ENCODE measurements at places on chromosomes 2 and 18.

DNA sequence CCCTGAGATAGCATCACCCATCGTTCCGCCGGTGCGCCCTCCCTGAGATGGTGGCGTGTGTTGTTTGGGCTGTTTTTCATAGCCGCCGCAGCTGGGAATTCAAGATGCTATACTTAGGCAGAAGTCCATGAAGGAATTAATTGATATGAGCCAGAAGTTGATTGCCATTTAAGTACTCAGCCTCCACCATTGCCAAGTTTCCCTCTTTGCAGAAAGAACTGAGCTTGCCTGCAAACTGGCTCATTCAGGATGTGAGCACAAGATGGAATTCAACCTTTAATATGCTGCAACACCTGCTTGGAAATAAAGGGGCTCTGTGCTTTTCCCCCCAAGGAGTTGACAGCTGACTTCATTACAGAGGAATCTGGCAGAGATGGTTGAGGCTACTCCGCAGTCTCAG, 295.5 kb downstream of the ZNF521 start:
- DNase-seq = no peak

- DNase-seq = no peak
Observed at GRCh38 chr18:13455960-13456481, 237.5 kb downstream of the LDLRAD4 start.

DNA sequence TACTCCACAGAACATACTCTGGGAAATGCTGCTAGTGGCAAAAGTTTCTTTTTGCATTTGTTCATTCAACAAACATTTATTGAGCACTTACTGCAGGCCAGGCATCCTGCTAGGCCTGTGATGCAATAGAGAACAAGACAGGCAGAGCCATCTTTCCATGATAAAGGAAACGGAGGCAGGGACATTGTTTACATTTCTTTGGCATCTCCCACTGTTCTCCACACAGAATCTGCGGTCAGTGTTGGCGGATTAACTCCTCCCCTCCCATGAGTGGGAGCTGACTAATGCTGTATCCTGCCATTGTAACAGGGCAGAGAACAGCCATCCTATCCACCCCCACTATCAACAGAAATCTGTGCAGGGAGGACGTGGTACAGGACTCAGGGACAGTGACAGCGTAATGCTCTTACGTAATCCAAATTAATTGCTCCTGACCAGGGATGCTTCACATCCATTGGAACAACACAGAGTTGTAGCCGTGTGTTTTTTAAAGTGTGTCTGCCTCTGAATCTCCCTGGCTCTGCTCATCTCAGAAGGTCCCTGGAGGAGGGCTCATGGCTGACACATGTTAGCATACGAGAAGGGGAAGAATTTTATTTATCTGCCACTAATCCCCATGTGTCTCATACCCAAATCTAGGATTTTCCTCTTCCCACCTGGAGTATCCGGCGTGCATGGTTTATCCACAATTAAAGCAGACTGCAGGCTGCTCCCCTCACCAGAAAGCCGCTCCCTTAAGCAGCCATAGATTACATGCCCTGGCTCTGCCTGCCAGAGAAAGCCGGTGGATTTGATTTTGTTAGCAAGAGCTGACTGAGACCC, 32.3 kb downstream of the STEAP3 start:
- DNase-seq = peak; percentile 99

DNA sequence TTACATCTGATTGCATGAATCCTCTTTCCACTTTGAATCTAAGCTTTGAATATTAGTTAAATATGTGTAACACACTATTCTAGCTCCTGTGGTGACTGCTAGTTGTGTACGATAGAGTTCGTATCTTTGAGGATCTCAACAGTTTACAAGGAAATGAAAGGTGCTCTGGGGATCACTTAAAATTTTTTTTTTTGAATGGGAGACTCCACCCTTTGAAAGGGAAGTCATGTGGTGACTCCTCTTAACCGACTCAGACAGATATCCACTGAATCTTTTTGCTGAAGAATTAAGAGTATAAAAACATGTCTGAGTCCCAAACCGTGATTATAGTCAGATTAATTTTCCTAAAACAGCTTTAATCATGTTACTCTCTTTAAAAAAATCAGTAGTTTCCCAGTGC, 4.0 kb downstream of the CLIP4 start:
- DNase-seq = no peak

DNA sequence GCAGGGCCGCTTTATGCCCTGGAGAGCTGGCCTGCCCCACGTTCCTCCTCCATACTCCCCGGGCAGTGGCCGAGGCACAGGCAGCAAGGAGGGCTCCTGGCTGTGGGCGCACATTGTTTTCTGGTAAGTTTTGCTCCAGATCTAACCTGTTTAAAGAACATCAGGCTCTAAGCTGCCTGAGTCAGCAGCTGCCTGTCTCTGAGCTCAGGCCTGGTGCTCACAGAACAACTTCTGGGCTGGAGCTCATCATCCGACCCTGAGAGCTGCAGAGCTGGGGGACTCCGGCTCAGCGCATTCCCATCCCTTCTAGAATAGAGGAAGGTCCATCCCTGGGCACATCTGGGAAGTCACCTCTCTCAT, 54.5 kb upstream of the PXDN start:
- DNase-seq = no peak

DNA sequence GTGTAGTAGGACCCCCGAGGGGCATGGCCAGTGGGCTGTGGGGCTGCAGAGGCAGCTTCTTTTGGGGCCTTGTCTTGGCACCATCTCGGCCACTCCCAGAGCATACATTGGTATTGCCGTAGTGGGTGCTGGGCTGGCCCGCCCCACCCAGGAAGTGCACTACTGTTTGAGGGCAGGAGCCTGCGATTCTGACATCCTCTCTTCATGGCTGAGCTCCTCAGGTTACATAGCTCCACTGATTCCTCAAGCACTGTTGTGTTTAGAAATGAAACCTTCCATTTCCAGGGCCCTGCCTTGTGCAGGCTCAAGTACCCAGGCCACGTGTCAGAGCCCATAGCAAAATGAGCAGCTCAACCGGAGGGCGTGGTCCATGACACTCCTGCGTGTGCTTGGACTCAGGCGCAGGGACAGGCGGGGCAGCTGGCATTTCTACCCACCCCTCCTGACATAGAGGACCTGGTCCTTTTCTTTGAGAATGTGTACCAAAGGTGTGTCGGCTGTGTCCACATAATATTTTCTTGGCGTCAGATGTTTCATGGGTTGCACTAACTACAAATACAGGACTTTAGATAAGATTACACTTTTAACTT, 67.9 kb downstream of the DGKD start:
- no peak for DNase-seq

DNA sequence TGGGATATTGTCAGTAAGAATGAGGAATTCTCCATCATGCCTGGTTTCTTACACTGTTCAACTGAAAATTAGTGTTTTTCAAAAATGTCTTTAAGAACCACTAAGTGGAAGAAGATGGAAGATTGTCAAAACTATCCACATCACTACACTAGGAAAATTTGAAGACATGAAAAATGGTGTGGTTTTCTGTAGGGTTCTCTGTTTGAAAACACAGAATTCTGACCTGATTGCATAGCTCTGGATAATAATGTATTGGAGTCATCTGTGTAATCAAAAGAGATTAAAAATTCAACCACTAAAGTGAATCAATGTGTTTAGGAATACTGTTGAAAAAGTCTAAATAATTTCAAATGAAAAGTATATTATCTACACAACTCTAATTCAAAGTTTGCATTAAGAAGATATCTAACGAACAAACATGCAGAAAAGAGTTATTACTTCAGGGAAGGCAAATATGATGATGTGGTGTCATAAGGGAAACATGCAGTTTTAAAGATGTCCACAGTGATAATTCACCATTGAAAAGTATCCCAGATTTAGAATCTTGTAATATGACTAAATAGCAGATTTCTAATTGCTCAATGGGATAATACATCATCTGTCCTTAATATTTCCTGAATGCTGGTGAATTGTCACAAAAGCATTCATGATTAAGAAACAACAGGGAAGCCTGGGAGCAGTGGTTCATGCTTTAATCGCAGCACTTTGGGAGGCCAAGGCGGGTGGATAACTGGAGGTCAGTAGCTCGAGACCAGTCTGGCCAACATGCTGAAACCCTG, 116.9 kb downstream of the ERBB4 start:
- DNase-seq = peak; percentile 87

GRCh38 chr2:24164416-24164973, 10.4 kb upstream of the FAM228A start:
- DNase-seq = peak; percentile 20

DNA sequence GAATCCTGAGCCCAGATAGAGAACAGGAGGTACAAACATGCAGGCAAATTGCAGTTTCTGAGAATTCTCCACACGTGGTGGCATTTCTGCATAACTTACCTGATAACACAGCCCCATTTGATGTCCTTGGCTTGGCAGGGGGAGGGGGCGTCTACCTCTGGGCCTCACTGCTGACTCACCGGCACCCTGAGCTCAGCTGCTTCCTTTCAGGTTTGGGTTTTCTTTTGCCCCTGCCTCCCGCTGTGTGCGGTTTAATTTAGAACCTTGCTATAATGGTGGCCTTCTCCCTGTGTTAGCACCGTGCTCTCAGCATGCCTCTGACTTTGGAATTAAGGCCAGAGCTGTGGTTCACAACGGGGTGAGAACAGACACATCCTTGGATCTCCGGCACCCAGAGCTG, 4.4 kb downstream of the CTIF start:
- peak; percentile 43 for DNase-seq

DNA sequence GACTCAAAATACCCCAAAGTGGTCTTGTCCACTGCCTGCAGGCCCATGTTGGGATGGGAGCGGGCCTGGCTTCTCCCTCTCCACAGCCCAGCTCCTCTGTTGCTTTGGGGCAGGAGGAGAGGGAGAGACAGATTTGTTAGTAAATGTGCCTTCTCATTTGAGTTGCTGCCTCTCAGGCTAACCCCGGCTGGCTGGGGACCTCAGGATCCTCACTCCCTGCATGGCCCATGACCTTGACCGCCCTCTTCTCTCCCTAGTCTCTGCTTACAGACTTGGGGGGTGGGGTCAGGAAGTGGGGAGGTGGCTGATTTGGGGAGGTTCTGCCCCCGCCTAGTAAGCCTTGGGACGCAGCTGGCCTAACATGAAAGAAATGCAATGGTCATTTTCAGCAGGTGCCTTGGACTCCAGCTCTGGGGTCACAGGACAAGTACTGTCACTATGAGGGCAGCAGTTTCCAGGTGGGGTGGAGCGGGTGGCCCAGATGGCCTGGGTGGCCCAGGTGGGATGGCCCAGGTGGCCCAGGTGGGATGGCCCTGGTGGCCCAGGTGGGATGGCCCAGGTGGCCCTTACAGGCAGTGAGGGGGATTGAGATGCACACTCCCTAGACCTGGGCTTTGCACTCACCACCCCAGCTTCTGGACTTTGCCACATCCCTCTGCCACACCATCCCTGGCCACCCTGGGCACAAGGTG, 24.1 kb downstream of the HJURP start:
- no peak for DNase-seq

GRCh38 chr2:33021542-33022227, 74.9 kb downstream of the LTBP1 start:
- DNase-seq = peak; percentile 82

- DNase-seq = no peak
Observed at GRCh38 chr2:27736031-27736889, 35.3 kb upstream of the MRPL33 start.

DNA sequence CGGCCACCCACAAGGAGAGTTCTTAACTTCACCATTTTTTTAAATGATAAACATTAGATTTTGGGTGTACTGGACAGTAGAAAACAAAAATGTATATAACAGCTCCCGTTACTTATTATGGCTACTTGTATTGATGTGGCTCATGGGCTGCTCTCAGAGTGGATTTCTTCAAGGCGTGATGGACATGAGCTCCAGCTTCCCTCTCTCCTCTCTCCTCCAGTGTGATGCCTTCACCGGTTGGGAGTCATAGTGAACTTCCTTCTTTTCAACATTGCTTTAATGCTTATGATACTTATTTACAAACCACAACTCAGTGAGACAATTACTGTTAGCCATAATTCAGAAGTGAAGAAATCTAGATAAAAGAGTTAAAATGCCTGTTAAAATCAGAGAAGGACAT, 515.2 kb downstream of the RNF144A start:
- peak; percentile 34 for DNase-seq

DNA sequence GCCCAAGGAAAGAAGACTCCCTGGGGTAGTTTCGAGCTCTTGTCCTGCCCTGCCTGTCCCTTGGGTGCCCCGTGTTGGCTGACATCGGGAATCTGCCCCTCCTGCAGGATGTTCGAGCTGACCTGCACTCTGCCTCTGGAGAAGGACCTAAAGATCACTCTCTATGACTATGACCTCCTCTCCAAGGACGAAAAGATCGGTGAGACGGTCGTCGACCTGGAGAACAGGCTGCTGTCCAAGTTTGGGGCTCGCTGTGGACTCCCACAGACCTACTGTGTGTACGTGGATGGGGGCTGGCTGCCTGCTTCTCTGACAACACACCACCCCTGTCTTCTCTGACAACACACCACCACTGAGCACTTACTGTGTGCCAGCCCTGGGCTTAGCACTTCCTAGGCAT, 210.8 kb downstream of the DYSF start:
- no peak for DNase-seq

DNA sequence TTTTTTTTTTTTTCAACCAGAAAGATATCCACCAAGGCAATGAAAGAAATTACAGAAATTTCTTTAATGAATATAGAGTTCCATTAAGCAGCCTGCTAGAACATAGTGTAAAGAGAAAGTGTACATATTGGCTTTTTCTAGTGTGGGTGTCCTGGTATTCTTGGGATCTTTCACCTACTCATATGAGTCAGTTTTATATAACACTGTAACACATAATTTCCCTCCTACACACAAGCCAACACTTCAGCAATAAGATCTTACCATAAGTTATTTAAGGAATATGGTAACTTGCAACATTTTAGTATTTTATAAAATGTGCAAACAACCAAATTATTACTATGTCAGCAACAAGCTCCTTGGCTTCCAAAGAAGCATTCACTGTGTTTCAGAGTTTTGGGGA, 59.9 kb downstream of the ZRANB3 start:
- DNase-seq = no peak

- no peak for DNase-seq
Observed at GRCh38 chr2:197620133-197620532, 55.3 kb downstream of the RFTN2 start.

DNA sequence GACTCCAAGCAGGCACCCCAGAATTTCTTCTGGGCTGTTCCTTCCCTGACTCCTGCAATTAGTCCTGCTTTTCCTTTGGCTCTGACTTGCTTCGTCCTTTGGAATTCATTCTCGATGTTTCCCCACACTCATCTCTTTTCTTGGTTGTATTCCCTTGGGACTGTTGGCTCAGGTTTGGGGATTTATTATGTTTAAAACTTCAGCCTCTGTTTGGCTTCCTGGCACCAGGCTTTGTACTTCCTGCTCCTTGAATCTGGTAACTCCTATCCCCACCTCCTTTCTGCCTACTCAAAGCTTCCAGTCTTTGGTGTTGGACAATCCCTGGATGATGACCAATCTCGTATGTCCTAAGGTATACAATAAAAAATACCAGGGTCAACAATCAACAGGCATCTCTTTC, 1.8 kb upstream of the KCNE4 start:
- no peak for DNase-seq

DNA sequence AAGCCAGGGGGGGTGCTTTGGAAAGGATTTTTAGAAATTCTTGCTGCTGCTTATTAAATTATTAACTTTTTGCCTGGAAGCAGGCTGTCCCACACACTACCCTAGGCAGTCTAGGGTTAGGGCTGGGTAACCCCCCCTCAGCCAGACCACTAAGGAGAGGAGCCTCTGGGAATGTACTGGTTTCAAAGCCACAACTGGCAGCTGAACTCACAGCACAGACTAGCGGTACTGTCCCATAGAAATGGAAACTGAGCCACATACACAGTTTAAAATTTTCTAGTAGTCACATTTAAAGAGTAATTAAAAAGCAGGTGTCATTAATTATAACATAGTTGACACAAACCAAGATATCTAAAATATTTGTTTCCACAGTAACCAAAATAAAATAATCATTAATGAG, 50.1 kb downstream of the SPRED2 start:
- no peak for DNase-seq
